ENCODE measurements at places on chromosomes 11 and 22.
A peak's percentile ranks its signal among the peaks of the same experiment; 100 is the strongest.

DNA sequence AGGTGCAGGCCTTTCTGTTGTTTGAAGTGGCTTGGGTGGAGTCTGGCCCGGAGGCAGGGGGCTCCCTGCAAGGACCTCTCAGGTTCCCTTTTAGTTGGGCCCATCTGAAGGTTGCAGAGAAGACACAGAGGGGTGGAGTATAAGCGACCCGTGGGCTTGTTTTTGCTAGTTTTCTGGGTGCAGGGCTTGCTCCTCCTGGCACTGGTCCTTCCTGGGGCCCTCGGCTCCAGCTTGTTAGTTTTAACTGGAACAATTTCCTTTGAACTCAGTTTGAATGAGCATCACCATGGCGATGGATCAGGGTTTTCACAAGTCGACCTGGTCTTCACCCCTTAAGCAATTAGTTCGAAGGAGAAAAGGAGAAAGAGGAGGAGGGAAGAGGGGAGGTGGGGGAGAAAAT is 28.5 kb upstream of the OAF start:
- DNase-seq: no peak

GRCh38 chr11:72690166-72690565 is 15.9 kb upstream of the PDE2A start:
- no peak for DNase-seq

DNA sequence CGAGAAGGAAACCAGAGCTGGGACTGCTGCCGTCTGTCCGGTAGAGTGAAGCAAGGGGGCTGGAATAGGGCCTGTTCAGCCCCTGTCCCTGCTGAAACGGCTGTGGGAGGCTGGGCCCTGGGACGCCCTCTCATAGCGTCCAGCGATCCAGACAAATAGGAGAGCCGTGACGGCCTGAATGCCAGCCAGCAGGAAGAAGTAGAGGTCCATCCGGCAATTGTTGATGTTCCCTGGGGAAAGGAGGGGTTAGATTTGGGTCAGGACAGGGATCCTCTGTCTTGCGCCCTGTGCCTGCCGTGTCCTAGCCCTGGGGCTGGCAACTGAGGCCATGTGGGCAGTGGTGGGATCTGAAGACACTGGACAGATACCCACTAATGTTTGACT is 12.9 kb downstream of the TMEM132A start:
- DNase-seq: peak; percentile 56

DNA sequence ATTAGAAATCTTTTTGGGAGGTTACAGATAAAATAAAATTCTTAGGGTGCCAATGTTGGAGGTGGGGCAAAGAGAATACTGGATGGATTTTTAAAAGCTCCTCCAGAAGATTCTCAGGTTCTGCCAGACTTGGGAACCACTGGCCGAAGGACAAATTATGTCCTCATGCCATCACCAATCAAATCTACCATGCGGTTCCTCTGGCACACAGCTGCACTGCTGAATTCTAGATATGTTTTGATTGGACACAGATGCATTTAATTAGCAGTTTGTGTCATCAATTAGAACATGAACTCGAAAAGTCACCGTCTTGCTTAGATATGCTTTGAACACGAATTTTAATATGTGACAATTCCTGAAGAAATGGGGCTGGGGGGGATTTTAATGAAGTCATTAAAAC is 1269.2 kb downstream of the LRRC4C start:
- no peak for DNase-seq

DNA sequence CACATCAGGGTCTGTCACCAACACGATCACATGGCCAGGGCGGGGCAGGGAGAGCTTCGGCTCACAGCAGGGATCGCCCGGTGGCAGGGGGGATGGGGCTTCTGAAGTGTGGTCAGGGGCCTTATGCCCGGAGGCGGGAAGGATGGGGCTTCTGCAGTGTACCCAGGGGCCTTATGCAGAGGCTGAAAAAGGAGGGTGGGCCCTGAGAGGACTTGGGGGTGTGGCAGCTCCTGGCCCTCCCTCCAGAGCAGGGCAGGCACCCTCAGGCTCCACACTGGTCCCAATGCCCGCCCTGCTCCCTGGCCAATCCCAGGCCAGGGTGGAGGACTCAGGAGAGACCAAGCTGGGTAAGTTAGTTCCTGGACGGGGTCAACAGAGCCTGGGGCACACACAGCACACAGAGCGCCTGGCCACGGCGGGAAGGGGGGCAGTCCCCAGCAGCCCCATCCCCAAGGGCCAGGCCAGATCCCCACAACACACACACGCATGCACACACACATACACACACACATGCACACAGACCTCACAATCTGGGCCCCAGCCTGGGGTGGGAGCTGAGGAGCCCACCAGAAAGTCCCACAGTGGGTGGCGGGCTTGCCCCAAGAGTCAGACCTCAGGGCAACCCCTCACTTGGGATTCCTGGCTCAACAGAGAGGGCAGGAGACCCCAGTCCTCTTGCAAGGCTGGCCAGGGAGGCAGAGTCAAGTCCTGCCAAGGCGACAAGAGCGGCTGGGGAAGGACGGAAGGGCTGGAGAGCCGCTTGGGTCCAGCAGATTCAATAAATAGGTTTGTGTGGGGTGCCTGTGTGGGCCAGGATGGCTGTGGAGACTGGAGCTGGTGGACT is 1.1 kb upstream of the CEND1 start:
- DNase-seq: no peak

DNA sequence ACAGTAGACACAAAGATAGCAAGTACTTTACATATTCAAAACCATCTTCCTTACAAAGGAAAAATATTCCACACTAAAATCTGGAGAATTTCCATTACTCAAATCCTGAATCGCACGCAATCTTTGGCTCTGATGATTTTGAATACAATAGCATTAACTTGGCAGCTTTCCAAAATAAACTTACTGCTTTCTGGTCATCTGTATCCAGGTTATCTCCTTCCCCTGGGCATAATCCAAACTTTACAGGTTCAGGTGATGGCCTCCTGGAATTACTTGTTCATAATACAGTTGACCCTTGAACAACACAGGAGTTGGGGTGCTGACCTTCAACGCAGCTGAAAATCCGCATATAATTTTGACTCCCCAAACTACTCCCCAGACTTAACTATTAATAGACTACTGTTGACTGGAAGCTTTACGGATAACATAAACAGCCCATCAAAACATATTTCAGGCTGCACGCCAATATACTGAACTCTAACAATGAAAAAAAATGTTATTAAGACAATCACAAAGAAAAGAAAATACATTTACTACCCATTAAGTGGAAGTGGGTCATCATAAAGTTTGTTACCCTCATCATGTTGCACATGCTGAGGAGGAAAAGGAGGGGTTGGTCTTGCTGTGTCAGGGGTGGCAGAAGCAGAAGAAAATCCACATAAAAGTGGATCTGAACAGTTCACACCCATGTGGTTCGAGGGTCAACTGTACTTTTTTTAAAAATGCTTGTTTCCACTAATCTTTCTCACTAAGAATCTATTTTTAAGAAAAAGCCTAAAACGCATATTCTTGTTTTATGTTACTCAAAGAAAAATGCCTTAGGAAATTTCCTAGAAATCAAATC is 6.5 kb downstream of the MTMR2 start:
- peak; percentile 95 for DNase-seq

DNA sequence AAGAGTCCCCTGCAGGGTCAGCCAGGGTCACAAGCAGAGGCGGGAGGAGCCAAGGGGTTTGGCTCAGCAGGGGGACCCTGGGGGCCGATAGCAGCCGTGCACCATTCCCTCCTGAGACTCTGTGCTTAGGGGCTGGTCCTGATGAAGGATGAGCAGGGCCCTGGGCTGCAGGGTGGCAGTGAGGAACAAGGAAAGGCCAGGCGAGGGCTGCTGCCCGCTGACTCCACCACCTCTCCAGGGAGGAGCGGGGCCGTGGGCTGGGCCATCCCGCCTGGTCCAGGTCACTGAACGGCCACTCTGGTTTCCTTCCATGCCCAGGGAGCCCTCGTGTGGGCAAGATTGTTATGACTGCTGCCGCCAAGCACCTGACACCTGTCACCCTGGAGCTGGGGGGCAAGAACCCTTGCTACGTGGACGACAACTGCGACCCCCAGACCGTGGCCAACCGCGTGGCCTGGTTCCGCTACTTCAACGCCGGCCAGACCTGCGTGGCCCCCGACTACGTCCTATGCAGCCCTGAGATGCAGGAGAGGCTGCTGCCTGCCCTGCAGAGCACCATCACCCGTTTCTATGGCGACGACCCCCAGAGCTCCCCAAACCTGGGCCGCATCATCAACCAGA is 9.2 kb upstream of the NDUFS8 start:
- no peak for DNase-seq

DNA sequence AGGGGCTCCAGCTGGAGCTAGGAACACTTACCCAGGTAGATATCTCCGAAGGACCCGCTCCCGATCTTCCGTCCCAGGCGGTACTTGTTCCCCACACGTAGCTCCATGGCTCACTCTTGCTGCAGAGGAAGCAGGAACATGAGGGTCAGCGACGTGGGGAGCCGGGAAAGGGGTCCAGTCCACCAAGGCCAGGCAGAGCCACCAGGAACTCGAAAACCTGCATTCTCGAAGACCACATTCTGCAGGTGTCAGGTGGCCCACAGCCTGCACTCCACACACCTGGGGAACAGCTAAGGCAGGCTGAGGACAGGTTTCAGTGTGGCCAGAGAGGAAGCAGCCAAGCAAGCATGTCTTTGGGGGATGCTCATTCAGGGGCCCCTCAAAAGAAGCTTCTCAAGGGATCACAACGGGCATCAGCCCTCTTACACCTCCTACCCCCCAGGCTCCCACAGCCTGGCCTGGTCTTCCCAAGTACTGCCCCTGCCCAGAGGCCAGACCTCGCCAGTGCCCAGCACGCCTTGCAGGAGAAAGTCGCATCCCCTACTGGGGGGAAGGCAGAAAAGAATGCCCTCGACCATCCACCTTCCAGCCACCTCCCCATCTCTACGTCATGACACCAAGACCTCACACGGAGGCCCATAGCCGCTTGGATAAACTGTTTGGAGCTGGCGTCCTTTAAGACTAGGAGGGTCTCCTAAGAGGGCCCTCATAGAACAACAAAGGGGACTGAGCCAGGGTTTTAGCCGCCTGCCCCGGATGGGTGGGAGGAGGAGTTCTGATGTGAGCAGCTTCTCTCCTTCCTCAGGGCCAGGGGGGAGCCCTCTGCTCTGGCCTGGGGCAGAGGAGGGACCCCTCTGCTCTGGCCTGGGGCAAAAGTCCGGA is 2.9 kb downstream of the CSNK1E start:
- peak; percentile 17 for DNase-seq

DNA sequence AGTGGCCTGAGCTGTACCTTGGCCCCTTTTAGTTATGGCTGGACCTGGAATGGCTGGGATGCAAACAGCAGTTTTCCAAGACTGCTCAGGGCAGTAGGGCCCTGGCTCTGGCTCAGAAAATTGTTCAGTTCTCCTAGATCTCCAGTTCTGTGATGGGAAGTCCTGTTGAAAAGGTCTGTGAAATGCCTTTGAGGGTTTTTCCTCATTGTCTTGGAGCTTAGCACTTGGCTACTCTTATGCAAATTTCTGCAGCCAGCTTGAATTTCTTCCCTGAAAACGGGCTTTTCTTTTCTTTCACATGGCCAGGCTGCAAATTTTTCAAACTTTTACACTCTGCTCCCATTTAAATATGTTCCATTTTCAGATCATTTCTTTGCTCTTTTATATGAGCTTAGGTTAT is 33.2 kb downstream of the OR4A15 start:
- DNase-seq: no peak

GRCh38 chr11:73124800-73125199 is 17.3 kb downstream of the FCHSD2 start:
- DNase-seq: no peak

- DNase-seq: no peak
Observed at GRCh38 chr22:30889268-30889995, 79.1 kb downstream of the MORC2 start.

DNA sequence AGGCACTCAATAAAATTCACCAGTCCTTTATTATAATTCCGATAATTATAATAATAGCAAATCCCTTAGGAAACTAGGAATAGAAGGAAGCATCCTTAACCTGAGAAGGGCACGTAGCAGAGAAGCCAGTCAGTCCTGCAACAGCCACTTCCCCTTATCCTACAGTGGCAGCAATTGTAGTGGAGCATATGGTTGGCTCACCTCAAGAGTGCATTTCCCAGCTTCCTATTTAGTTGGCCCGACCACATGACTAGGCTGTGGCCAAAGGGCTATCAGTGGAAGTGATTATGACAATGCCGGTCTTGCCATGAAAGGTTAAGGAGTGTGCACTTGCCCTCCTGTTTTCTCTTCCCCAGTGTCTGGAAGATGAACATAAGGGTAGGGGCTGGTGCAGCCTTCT is 27.0 kb downstream of the TESMIN start:
- DNase-seq: no peak

- no peak for DNase-seq
Observed at GRCh38 chr11:32056438-32056837, 34.4 kb upstream of the RCN1 start.

GRCh38 chr11:94638301-94638901 is 71.2 kb downstream of the PIWIL4 start:
- DNase-seq: no peak

DNA sequence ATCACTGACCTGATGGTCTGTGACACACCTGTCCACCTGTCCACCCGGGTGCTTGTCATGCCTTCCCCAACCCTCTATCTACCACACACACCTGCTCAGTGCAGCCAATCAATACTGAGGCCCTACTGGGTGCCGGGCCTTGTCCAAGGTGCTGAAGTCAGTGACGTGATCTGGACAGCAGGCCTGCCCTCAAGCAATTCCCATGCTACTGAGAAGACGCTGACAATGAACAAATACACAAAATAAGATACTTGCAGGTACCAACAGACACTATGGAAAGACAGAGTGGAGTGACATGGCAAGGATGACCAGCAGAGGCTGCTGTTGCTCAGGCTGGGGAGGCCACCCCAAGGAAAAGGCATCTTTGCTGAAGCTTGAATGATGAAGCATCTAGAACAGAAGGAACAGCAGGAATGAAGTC is 21.2 kb downstream of the PLAAT3 start:
- DNase-seq: no peak

GRCh38 chr22:46741974-46742519 is 4.0 kb upstream of the CERK start:
- no peak for DNase-seq

DNA sequence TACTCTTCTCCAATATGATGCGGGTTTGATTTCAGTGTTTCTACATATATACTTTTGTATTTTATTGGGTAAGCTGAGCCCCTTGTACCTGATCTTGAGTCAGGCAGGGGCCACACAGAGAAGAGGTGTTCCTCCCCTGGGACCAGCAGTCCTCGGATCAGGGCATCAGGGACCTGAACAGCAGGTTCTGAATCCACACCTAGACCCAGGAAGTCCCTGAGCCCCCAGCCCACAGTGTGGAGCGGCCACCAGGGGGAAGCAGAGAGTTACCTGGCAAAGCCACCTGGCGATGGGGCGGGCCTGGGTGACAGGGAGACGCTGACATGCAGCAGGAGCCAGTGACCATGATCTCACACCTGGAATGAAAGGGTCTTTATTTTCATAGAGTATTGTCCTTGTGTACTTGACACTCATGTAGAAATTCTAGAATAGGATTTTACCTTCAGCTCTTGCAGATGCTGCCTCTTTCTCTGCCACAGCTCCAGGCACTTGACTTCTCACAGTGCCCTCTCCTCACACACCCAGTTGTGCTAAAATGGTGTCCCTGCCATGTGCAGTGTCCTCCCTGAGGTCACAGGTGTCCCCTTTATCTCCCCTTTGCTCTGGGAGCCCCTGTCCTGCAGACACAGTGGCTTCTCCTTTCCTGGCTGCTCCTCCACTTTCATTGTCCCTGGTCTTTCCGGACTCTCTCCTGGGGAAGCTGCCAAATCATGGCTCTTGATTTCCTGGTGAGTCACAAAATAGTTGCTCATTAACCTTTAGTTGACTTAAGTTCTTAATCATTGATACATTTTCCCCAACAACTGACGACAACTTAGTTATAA is 48.5 kb downstream of the GGTLC2 start:
- peak; percentile 64 for DNase-seq

- DNase-seq: no peak
Observed at GRCh38 chr11:70580036-70580805, 181.9 kb downstream of the CTTN start.

All from kidney capillary endothelial cell (primary cell).